ENCODE measurements at places on chromosomes 2 and 18. TPM values are rescaled to one million over a fixed set of nuclear protein-coding genes. Genes with fewer than 3 reads are reported as not detected.
A peak's percentile ranks its signal among the peaks of the same experiment; 100 is the strongest.

The AMER3 gene
- not detected for total RNA-seq

The STEAP3 gene
- 34.5 TPM for total RNA-seq

The INO80D gene
- 10.1 TPM for total RNA-seq

The NTSR2 gene
- not detected for total RNA-seq

The SP110 gene
- total RNA-seq, result 25.2 TPM

The ALPP gene
- total RNA-seq, result not detected

DNA sequence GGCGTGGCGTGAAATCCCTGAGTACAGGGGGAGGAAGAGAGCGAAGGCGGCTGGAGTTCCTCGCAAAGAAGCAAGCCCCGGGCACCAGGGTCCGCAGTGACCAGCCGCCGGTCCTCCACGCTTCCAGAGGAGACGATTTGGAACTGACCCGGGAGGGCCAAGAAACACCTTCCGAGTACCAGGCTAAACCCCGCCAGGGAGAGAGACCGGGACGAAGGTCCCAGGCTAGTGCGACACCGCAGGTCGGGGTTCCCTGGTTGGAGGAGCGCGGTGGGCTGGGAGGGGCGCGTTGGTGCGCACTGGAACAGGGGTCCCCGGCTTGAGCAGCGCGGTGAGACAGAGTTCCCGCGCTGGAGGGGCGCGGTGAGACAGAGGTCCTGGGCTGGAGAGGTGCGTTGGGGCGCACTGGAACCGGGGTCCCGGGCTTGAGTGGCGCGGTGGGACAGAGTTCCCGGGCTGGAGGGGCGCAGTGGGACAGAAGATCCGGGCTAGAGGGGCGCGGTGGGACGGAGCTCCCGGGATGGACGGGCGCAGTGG is 901 bp downstream of the WDFY1 start:
- peak; percentile 70 for DNase-seq

DNA sequence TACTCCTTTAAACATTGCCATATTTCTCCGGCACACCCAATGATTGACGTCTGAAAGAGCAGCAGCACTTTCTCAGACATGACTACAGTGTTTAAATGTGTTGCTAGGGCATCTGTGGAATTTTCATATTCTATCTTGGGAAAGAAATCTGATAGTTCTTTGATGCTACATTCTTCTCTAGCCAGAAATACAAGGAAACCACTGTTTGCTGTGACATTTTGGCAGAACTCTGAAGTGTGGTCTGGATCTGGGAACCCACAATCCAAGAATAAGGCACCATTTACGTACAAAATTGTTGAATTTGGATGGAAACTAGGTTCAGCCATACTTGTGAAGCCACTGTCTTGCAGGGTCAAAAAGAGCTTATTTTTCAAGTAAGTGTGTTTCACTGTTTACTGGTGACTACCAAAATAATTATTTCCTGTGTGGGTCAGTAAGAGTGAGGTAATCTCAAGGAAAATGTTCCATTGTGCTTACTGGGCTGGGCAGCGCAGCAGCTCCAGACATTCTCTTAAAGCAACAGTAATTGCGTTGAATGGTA is 21.3 kb upstream of the CD28 start:
- DNase-seq, result peak; percentile 82

GRCh38 chr2:21607572-21607971 is 483.8 kb downstream of the TDRD15 start:
- no peak for DNase-seq

DNA sequence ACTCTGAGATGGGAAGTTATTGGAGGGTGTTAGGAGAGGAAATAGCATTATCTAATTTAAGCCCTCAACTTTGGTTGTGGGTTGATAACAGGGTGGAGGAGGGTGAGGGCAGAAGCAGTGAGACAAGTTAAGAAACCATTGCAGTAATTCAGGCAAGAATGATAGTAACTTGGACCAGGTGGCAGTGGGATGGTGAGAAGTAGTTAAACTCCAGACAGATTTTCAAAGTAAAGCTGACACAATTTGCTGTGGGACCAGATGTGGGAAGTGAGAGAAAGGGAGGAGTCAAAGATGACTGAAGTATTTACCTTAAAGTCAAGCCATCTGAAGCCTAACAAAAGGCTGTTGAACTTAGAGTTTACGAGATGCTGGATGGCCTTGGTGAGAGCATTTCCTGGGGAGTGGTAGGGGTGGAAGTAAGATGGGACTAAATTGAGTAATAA is 163.2 kb upstream of the KLF7 start:
- DNase-seq, result no peak

DNA sequence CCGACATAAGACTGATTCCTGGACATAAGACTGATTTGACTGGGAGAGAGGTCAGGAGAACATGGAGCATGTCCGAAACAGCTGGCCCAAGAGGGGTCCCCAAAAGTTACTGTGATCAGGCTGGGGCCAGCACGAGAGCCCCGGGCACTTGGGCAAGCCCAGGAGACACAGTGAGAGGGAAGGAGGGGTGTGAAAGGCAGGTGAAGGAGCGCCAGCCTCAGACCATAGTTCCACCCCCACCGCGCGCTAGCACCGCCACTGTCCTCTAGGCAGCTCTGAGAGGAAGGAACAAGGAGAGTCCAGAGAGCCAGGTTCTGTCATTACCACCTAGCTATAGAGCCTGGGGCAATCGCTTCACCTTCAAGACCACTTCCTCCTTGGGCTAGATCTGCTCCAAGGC is 78.2 kb upstream of the DAPL1 start:
- no peak for DNase-seq

DNA sequence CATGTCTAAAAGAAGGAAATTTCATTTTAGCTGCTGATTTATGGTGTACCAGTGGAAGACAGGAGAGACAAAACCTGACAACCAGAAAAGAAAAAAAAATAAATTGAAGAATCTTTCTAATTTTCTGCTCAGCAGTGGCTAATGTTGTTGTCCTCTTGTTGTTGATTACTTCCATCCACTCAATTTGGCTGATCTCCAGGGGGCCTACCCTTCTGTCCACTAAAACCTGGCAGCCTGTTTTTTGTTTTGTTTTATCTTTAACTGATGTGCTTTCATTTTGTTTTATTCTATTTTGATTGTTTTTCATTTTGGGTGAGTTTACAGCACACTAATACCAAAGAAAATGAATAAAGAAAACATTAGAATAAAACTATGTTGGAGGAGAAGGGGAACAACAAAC is 27.4 kb downstream of the TFPI start:
- DNase-seq, result no peak

DNA sequence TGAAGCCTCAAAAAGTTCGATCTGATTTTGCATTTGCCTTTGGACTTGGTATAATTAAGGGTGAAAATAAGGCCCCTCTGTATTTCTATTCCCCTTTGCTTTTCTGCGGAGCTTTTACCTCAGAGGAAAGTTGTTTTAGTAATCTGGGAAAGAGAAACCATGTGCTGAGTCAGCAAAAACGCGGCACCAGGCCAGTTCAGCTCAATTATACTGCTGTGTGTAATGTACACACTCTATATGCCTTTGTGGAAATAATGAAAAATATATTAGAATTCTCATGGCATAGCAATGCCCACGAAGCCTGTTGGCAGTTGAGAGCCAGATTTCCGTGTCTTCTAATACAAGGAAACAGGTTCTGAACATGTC is 161.9 kb upstream of the SIX2 start:
- no peak for DNase-seq

DNA sequence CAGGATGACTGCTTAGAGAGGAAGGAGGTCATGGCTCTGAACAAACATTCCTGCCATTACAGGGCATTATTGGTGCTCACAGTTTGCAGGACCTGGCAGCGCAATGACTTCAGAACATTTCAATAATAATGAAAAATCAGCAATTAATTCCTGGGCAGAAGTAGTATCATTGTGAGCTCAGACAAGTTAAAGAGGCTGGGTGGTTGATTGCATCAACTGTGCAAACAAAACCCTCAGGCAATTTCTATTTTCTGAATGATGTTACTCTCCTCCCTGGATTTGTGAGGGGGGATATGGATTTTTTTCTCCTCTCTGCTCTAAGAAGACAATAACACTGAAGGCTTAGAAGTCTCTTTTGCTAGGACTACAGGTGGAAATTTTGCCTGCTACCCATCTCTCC is 168.1 kb upstream of the TACR1 start:
- no peak for DNase-seq

DNA sequence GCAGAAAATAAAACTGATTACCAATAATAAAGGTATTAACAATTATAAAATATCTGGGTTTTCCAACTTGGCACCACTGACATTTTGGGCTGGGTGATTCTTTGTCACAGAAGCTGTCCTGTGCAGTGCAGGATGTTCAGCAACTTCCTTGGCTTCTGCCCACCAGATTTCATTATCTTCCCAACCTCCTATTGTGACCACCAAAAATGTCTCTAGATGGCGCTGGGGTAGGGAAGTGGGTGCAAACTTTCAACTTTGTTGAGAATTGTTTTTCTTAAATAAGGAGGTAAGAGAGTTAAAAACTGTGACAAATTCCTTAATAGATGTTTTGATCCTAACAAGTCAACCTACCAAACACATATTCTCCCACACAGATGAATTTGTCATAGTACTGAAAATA is 90.1 kb downstream of the GAREM1 start:
- DNase-seq, result no peak

GRCh38 chr2:99861376-99861760 is 281.0 kb downstream of the AFF3 start:
- DNase-seq, result no peak

- DNase-seq, result no peak
Measured at GRCh38 chr2:203694191-203694590, 12.2 kb upstream of the CD28 start.

- no peak for DNase-seq
Measured at GRCh38 chr2:215615803-215616174, 179.9 kb upstream of the FN1 start.

GRCh38 chr2:121506621-121507020 is 24.1 kb upstream of the RNU4ATAC start:
- no peak for DNase-seq

- DNase-seq, result no peak
Measured at GRCh38 chr2:188557081-188557480, 265.4 kb downstream of the GULP1 start.

- DNase-seq, result no peak
Measured at GRCh38 chr2:165572151-165572550, 102.7 kb downstream of the CSRNP3 start.

GRCh38 chr18:34345738-34346137 is 121.0 kb upstream of the NOL4 start:
- DNase-seq, result no peak

DNA sequence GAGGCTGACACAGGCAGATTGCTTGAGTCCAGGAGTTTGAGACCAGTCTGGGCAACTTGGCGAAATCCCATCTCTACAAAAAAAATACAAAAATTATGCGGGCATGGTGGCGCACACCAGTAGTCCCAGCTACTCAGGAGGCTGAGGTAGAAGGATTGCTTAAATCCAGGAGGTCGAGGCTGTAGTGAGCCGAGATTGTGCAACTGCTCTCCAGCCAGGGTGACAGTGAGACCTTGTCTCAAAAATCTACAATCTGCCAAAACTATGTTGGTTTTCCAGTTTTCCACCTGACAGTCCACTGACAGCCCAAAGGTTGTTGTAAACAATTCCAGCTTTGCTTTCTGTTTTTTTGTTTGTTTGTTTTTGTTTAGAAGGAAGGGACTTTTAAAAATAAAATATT is 51.3 kb downstream of the KCMF1 start:
- DNase-seq, result no peak

- DNase-seq, result no peak
Measured at GRCh38 chr2:110768591-110768990, 36.2 kb downstream of the ACOXL start.

- no peak for DNase-seq
Measured at GRCh38 chr18:21391074-21391673, 149.1 kb downstream of the GREB1L start.

GRCh38 chr18:56291294-56291693 is 347.1 kb downstream of the TXNL1 start:
- no peak for DNase-seq

DNA sequence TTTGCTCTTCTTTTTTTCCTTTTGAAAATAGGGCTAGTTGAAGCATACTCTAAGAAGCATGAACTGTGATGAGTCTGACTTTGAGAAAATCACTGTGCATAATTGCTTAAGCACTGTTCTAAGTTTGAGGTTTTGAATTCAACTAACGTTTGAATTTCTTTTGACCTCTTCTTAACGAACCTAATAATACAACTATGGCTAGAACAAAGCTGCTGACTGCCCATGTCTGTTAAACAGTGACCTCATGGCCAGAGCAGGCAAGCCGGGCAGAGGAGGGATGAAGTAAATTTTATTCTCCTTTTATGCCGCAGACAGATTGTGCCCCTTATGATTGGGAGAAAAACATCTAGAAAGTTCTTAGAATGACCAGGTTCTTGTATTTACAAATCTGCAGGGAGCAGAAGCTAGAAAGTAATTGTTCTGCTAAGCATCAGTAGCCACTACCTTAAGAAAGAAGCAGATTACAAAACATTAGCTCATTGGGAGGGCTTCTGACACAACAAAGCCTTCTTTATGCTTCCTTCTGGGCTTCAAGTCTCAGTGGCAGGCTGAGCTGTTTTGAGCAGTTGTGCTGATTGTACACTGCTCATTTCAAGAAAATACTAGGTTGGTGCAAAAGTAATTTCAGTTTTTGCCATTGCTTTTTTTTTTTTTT is 97.8 kb upstream of the RASGRP3 start:
- DNase-seq, result no peak

- no peak for DNase-seq
Measured at GRCh38 chr2:62539606-62540407, 33.8 kb upstream of the TMEM17 start.

- DNase-seq, result no peak
Measured at GRCh38 chr2:24016376-24016761, 6.5 kb downstream of the MFSD2B start.

Measured in ascending aorta (tissue), 2 donors.